ENCODE measurements at places on chromosomes 1 and 21.

GRCh38 chr1:79322511-79323027 lies 316.0 kb upstream of the ADGRL4 start:
- DNase-seq, result no peak

DNA sequence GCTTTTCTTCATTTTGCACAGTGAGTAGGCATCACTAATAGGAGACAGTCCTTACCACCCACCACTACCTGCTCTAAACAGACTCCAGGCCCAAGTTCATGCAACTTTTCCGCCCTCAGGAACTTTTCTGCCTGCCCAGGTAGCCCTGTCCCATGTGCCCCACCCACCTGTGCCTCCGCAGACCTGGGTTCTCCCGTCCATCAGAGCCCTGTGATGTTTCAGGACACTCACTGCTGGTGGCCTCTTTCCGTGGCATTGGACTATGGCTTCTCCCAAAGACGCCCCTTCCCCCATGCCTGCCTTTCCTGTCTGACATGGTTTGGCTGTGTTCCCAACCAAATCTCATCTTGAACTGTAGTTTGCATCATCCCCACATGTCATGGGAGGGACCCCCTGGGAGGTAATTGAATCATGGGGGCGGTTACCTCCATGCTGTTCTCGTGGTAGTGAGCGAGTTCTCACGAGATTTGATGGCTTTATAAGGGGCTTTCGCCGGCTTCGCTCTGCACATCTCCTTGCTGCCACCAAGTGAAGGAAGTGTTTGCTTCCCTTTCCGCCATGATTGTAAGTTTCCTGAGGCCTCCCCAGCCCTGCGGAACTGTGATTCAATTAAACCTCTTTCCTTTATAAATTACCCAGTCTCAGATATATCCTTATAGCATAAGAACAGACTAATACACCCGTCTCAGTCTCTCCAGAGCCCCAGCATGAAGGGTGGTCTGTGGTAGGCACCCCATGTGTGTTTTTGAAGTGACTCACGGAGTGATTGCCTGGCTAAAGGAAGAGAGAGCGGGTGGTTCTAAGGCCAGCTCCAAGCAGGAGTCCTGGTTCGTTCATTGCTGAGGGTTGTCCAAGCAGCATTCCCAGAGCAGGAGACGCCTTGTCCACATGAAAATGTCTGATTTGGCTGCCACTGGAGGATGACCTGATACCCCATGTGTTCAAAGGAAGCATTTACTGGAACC lies 86.0 kb upstream of the ZBTB40 start:
- DNase-seq, result no peak

DNA sequence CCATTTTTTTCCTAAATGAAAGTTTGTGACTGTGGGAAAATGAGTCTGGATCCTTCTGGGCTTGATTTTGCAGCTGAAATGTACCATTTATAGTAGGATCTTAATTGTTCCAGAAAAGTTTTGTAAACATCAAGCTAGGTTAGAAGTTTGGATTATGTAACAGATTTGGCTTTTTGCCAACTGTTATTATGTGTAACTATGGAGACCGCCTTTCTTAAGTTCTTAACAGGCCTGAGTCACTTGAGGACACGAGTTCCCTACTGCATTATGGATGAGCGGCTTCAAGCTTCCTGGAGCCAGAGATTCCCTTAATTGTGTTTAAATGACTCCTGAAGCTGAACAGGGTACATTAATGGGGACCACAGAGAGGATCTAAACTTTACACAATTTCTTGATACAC lies 22.2 kb downstream of the SLC25A33 start:
- DNase-seq, result no peak

GRCh38 chr1:54627196-54627595 lies 3.9 kb upstream of the FAM151A start:
- no peak for DNase-seq

GRCh38 chr1:205976708-205977401 lies 26.3 kb downstream of the RAB7B start:
- no peak for DNase-seq

DNA sequence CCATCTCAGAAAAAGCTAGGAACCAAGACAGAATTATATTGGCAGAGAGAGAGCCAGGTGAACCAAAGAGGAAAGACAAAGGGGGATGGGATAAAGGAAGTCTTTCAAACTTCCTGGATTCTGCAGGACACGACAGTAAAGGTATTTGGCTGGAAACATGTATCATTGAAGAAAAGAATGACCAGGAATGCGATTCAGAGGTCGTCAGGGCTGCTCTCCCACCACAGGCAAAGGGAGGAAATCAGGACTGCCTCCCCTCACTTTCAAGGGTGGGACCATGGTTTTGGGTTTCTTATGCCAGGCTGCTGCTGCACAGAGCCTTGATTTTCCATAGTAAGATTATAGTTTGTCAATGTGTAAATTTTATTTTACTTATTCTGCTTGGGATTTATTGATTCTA lies 848.8 kb downstream of the BRINP3 start:
- no peak for DNase-seq

- DNase-seq, result no peak
Observed at GRCh38 chr1:50978144-50978851, 8.3 kb downstream of the CDKN2C start.

DNA sequence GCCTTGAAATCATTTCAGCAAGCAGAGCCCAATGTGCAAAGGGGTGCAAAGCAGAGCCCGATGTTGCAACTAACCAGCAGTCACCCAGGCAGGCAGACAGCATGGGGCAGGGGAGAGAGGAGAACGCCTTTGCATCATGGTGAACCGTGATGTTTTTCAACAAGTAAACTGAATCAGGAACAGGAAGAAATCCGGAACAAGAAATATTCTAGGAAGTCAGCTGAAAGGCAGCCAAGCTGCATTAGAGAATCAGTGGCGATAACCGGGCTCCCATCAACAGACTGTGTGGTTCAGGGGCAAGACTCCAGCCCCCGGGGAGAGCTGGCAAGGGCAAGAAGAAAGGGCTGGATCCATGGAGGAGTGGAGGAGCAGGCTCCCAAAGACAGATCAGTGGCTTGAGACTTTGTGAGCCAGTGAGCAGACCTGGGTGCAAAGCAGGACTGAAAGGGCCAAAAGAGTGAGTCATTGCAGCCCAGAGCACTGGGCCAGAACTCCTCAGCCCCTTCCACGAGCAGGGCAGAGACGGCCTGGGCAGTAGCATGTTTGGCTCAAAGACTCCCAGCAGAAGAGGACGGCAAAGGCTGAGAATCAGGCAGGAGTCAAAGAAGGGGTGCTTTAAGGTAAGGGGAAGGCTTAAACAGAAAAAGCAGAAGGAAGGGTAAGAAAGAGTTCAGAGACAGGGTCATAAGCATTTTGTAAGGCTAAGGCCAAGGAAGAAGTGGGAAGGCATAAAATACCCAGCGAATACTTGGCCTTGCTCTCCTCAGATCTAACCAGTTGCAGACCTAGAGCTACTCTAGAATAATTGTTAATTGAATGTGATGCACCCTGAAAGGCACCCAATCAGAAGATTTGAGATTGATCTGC lies 155.0 kb downstream of the SETD4 start:
- no peak for DNase-seq

DNA sequence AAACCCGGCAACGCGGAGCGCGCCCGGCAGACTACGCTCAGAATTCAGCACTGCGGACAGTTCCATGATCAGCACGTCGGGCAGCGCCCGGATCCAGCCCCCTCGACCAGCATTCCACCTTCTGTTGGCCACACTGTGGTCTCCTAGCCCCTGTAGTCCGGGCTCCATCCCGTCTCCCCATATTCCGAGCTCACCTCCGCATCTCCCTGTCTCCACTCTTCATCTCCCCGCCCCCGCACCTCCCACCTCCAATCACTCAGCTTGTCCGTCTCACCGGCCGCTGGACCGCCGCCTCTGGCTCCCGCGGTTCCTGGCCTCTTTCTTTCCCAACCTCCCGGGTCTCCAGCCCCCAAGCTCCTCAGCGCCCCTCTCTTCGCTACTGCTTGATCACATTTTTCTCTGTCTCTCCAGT lies 500 bp downstream of the EPHA10 start:
- DNase-seq, result no peak

- no peak for DNase-seq
Observed at GRCh38 chr1:71041806-71042205, 5.8 kb downstream of the PTGER3 start.

GRCh38 chr1:204151552-204152309 lies at the start of gene ETNK2:
Gene ETNK2, minus strand, starts transcription at chr1:204152044. Its CDS starts 192 bp downstream, at chr1:204151852.
- DNase-seq, result peak; percentile 45

DNA sequence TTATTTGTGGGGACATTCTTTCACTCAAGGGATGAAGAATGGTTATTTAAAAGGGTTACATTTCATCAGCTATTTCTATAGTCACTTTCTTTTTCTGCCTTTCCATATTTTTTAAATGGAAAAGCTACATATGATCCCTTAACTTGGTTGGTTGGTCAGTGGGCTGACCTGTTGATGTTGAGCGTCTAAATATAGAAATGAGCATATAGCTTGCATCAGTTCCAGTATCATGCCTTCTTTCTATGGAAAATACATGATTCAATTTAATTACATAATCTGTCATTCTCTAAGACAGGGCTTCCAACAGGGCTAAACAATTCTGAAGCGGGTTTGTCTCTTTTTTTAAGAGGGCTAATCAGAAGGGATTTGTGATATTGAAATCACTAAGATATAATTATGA lies 40.6 kb downstream of the TYW3 start:
- DNase-seq, result no peak

GRCh38 chr1:115137191-115137590 lies 47.9 kb upstream of the TSPAN2 start:
- no peak for DNase-seq
